ENCODE measurements at places on chromosomes 2 and 18.

- DNase-seq = peak; percentile 51
Observed at GRCh38 chr2:223654384-223654915, 52.3 kb upstream of the SCG2 start.

GRCh38 chr2:196384729-196385128 is 213.4 kb upstream of the STK17B start:
- no peak for DNase-seq

GRCh38 chr2:61416871-61417645 is 53.8 kb downstream of the USP34 start:
- no peak for DNase-seq

- DNase-seq = no peak
Observed at GRCh38 chr2:191840921-191841320, 6.0 kb downstream of the CAVIN2 start.

DNA sequence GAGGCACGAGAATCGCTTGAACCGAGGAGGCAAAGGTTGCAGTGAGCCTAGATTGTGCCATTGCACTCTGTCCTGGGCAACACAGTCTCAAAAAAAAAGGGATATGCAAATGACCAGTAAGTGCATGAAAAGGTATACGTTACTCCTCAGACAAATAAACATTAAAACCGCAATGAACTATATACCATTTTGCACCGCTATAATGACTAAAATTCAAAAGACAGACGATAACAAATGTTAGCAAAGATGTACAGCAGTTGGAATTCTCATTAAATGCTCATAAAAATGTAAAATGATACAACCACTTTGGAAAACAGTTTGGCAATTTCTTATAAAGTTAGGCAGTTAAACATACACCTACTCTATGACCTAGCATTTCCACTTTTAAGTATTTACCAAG is 67.4 kb upstream of the MSH6 start:
- no peak for DNase-seq

GRCh38 chr2:216739035-216739434 is 43.7 kb upstream of the IGFBP5 start:
- no peak for DNase-seq

DNA sequence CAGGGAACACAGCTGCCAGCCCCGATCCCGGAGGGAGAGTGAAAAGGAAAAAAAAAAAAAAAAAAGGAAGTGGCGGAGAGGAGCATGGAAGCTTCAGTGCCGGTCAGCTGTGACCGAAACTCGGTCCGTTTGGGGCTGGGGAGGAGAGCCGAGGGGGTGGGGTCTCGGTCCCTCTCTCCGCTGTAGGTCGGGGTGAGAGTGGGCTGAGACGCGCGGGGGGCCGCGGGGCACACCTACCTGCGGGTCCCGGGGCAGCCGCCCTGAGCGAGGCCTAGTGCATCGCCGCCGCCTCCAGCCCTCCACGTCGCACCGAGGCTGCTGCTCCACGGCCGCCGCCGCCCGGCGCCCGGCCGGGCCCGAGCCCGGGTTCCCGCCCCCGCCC is 536 bp downstream of the VPS54 start:
- DNase-seq = peak; percentile 49

GRCh38 chr2:144517866-144518747 is 1.8 kb downstream of the ZEB2 start:
- DNase-seq = no peak

GRCh38 chr2:8604262-8604661 is 77.6 kb upstream of the ID2 start:
- DNase-seq = peak; percentile 36

GRCh38 chr2:8608411-8608954 is 73.4 kb upstream of the ID2 start:
- peak; percentile 78 for DNase-seq

DNA sequence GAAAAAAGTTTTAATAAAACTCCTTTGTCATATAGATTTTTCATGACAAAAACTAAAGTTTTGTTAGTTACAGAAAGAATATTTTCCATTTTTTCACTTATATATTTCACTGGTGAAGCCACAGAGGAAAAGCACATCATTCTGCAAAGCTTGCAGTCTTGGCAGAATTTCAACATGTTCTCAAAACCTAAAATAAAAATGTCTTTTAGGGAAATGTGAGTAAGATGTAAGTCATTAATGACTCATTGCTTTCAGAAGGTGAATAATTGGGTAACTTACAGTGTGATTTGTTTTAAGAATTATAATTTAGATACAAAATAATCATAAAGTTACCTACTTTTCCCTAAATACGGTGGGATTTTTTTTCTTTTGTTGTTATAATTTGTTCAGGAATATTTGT is 43.4 kb upstream of the TNFRSF11A start:
- peak; percentile 91 for DNase-seq

GRCh38 chr18:45370255-45371010 is 244.8 kb upstream of the SLC14A2 start:
- DNase-seq = peak; percentile 75

GRCh38 chr18:44039216-44039615 is 641.5 kb upstream of the SETBP1 start:
- DNase-seq = peak; percentile 5

DNA sequence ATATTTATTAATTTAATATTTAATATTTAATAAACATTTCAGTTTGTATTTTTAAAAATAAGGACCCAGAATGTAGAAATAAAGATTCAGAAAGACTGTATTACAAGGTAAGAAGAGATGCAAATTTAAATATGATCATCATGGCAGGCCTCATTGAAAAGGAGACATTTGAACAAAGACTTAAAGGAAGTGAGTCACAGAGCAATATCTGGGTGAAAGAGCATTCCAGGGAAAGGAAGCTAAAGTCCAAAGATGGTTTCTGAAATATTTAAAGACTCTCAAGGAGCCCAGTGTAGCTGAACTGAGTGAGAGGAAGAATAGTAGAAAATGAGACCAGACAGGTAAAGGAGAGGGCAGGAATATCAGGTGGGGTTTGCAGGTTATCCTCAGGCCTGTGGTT is 5.9 kb downstream of the SCYGR4 start:
- DNase-seq = peak; percentile 65

- peak; percentile 47 for DNase-seq
Observed at GRCh38 chr2:213848631-213849030, 562.2 kb upstream of the VWC2L start.

- DNase-seq = no peak
Observed at GRCh38 chr18:58495634-58496033, 133.3 kb downstream of the ALPK2 start.

GRCh38 chr2:68319398-68320117 is at the start of gene CNRIP1:
Gene CNRIP1, minus strand, starts transcription at chr2:68319949. Its CDS starts 549 bp downstream, at chr2:68319400.
- peak; percentile 79 for DNase-seq

DNA sequence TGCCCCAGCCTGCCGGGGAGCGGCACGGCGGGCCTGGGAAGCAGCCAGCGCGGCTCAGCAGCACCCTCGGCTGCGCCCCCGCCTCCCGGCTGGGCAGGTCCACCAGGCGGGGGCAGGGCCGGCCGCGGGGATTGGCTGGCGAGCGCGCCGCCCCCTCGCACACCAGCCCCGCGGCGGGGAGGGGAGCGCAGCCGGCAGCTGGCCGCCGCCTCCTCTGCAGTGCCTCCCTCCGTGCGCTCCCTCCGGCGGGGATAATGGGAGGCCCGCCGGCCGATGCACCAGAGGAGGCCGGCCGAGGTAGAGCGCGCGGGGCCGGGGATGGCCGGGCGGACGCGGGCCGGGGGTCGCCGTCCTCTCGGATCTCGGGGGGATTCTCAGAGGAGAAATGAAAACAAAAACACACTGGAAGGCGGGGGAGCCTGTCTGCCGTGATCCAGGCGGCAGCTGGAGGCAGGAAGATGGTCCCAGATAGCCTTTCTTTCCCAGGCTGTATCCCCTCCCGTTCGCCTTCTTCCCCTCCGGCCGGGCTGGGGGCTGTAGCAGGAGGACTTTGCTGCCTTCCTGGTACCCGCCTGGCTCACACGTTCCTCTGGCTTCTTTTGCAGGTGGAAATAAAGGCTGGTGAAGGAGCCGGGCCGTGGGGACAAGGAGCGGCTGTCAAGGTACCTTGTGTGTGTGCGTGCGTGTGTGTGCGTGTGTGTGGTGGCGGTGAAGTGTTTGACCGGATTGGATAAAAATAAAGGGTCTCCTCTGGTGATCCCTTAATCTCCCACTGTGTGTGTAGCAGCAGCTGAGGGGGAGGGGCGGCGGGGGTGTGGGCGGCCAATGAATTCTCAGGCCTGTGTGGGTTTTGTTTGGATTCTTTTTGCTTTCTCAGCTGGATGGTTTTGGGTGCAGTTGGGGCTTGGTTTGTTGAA is 18.1 kb downstream of the TET3 start:
- peak; percentile 85 for DNase-seq

GRCh38 chr2:235433860-235434259 is 60.0 kb upstream of the AGAP1 start:
- peak; percentile 14 for DNase-seq

DNA sequence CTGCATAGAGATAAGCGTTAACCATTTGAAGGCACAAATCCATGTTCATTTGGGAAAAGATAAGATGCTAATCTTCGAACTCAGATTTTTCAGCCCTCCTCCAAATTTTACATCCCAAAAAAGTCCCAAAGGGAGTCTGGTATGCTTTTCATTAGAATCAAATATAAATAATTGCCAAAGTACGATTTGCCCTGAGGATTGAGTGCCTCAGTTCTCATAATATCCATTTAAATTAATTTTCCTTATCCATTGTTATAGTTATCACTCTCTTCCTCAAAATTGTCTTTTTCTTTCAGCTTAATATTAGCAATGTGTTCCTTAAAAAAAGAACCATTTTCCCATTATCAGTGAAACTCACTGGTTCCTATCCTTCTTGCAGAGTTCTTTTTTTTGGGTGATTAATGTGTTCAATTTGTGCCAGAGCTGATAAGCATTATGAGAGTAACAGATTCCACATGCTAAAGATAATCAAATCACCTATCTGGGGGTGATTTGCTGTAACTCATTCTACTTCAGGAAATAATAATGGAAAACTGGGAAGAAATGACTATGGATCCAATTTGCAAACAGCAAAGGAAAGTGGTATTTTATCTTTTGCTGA is 686 bp downstream of the HNMT start:
- DNase-seq = no peak

DNA sequence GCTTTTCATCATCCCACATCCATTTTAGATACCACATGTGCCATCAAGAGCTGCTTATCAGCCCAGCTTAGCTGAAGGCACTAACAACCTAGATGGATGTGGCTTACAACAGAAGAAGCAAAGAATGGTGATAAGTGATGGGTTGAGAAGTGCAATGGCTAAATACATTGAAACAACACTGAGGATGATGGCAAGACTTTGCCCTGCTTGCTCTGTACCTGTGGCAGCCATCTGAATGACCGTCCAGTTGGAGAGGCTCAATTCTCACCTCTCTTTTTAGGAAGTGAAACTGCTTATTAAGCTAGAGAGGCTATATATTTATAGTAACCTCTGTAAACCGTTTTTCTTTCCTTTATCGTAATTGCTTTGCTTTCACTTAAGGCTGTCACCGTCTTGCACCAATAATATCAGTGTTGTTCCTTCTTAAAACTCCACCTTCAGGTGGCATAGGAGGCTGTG is 5.7 kb downstream of the GPATCH11 start:
- DNase-seq = no peak

- no peak for DNase-seq
Observed at GRCh38 chr2:1714291-1715064, 29.8 kb downstream of the PXDN start.

DNA sequence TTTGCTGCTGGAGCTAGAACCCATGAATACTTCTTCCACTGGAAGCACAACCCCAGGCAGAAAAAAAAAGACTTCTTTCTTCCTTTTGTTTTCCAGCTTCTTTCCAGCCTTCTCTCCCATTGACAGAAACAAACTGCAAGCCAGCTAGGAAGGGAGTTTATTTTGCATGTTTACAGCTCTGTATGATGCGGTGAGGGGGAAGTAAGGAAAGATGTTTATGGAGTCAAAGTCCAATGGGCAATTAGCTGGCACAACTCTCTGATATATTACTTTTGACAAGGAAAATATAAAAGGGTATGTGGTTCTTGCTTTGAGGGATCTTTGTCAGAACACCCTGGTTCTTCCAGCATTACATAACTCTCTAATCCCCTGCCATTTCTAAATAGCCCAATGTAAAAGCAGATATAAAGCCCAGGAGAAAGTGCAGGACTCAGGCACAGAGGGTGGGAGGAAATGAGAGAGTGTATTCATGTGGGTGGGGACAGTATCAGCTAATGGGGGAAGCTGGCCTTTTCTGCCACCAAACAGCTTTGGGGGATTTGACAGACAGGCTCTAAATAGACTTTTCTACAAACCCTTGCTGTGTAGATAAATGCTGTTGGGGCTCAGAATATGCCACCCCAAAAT is 9.3 kb upstream of the NMS start:
- no peak for DNase-seq

GRCh38 chr2:6932828-6933227 is 15.6 kb downstream of the RNF144A start:
- DNase-seq = no peak

- no peak for DNase-seq
Observed at GRCh38 chr2:126381091-126381490, 274.9 kb upstream of the GYPC start.

DNA sequence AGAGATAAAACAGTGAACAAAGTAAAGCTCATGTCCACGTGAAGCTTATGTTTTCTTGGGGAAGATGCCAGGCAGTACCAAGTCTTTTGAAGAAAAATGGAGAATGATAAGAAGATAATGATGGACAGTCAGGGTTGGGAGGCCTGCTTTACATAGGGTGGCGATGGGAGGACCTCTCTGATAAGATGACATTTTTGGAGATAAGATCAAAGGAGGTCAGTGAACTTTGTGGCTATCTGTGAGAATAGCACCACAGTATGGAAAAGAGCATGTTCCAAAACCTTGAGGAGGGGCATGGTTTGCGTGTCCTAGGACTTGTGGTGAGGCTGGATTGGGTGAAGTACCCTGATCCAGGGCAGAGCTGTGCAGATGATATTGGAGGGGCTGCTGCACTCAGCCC is 461.7 kb upstream of the NRP2 start:
- no peak for DNase-seq

- peak; percentile 31 for DNase-seq
Observed at GRCh38 chr2:216285701-216286100, 86.6 kb downstream of the MARCHF4 start.

- DNase-seq = no peak
Observed at GRCh38 chr2:142754182-142754581, 123.3 kb upstream of the KYNU start.
